ENCODE measurements at places on chromosomes 2 and 18.

DNA sequence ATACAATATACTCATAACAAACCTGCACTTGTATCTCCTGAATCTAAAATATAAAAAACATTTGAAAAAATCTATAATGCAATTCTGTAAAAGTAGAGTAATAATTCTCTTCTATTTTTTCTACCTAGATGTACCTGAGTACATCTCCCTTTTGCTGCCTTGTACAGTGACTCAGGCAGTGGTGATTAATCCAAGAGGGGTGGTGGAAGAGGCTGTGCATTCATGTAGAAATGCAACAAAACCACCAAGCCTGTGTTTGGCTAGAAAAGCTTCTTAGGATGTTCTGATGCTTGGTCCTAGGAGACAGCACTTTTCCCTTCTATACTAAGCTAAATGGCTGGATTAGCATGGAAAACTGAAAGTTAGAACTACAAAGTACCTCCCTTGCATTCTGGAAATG lies 245.8 kb downstream of the DPP10 start:
- DNase-seq = peak; percentile 2

DNA sequence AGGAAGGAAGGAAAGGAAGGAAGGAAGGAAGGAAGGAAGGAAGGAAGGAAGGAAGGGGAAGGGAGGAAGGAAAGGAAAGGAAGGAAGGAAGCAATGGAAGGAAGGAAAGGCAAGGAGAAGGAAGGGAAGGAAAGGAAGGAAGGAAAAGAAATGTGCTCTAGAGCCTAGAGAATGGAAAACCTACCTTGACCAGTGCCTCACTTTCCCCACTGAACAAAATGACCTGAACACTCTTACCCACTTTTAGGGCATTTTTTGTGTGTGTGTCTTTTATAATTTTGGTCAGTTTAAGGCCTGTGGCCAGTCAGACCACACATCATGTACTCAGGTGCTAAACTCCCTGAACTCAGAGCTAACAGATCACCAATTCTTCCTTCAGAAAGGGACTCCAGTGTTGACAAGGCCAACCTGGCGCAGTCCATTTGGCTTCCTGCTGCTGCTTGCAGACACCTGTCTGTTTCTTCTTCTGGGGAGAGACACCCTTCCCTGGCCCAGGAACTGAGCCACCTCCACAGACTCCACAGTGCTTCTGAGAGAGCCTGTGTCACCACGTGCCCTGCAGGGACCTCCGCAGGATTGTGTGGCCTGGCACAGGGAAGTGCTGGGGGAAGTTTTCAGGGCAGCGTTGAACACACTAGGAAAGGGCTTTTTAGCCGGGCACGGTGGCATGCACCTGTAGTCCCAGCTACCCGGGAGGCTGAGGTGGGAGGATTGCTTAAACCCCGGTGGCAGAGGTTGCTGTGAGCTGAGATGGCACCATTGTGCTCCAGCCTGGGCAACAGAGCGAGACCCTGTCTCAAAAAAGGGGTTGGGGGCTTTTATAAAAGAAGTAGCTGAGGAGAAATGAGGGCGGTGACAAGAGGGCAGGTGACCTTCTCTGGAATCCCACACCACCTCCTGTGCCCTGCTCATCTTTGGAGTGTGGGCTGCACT lies 57.2 kb downstream of the DDX1 start:
- no peak for DNase-seq

- DNase-seq = no peak
These were observed 534.8 kb upstream of the LRRTM4 start for GRCh38 chr2:78056976-78057375.

DNA sequence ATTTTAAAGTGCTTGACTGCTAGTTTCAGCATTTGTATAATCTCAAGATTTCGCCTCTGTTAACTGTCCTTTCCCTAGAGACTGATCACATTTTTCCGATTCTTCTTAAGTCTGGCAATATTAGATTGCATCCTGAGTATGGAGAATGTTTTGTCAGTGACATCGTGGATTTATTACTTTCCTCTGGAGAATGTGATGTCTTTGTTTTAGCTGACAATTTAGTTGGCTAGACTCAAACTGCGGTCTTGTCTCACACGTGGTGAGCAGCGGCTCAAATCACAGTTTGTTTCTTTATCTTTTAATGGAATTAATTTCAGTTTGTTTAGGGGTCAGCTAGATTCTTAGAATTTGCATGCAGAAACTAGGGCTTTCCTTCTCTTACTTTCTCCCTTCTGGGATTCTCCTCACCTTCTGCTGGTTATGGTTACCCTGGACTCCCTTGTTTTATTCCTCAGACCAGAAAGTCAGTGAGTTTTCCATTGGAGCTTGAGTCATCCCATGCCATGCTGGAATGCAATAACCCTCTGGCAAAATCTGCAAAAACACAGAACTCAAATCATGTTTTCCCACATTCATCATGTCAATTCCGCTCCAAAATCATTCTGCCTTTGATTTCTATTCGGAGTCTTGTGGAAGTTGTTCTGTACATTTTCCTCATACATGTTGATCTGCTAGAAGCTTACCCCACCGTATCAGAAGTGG lies 327.2 kb upstream of the TRIB2 start:
- no peak for DNase-seq

- no peak for DNase-seq
These were observed 60.6 kb downstream of the ZCCHC2 start for GRCh38 chr18:62583376-62583775.

- DNase-seq = no peak
These were observed 112.1 kb upstream of the SIX2 start for GRCh38 chr2:45121236-45121927.

DNA sequence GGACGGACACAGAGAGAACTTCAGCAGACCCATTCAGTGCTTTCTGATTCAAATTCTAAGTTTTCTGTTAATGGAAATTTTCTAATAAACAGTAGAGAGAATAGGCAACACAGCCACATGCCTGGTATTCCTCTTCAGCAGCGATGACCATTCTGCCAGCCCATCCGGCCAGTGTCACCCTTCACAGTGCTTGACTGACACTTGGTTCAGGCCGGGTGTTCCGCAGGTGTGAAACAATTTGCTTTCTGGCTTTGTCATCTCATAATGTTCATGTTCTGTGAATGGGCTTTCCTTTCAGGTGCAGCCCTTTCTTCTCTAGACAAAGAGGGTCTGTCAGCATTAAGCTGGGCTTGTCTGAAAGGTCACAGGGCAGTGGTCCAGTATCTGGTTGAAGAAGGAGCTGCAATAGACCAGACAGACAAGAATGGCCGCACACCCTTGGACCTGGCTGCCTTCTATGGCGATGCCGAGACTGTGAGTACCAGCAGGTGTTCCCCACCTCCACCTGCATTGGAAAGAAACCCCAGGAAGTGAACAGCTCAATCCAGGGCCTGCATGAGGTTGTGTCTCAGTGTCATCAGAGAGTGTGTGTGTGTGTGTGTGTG lies 67.0 kb downstream of the WDSUB1 start:
- DNase-seq = no peak

DNA sequence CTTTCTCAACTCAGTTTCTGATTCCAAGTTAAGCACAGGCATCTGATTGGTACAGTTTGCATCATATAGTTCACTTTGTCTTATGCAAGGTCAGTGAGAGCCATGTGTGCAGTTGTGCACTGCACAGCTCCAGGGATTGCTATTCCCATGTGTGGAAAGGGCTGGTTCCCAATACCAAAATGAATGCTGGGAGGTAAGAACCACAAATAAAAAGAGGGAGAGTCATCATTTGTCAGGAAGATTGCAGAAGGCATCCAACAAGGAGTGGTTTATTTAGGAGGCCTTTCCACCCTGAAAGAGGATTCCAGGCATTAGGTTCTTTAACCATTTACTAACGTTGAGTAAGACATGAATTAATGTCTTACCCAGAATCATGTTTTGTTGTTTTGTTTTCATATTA lies 141.2 kb upstream of the ST6GAL2 start:
- DNase-seq = no peak
